ENCODE measurements at places on chromosomes 1 and 21.

- DNase-seq, result no peak
These were observed 91.7 kb downstream of the LIPI start for GRCh38 chr21:14119038-14119437.

- DNase-seq, result no peak
These were observed 36.9 kb downstream of the TP73 start for GRCh38 chr1:3689138-3689750.

GRCh38 chr1:54229281-54229891 lies 29.4 kb downstream of the MRPL37 start:
- DNase-seq, result no peak

GRCh38 chr21:42572906-42573495 lies 59.3 kb downstream of the SLC37A1 start:
- no peak for DNase-seq

DNA sequence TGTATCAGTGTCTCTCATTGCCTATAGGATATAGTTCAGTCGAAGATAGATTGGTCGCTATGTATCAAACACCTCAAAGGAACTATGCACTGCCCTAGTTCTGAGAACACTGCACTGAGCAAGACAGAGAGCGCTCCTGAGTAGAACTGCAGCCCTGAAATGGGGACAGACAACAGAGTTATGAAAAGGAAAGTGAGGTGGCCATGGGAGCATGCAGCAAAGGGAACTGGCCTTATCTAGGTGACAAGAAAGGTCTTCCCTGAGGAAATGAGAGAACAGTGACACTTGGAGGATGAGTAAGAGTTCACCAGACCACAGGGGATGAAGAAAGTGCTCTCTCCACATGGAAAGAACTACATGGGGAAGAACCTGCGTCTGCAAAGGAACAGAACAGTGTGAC lies 7.5 kb upstream of the G0S2 start:
- DNase-seq, result no peak

GRCh38 chr1:89464008-89464407 lies 60.6 kb upstream of the LRRC8B start:
- DNase-seq, result no peak

- DNase-seq, result no peak
These were observed 75.1 kb downstream of the UCHL5 start for GRCh38 chr1:192984080-192984479.

- no peak for DNase-seq
These were observed 31.0 kb upstream of the IFI16 start for GRCh38 chr1:158978730-158979129.

DNA sequence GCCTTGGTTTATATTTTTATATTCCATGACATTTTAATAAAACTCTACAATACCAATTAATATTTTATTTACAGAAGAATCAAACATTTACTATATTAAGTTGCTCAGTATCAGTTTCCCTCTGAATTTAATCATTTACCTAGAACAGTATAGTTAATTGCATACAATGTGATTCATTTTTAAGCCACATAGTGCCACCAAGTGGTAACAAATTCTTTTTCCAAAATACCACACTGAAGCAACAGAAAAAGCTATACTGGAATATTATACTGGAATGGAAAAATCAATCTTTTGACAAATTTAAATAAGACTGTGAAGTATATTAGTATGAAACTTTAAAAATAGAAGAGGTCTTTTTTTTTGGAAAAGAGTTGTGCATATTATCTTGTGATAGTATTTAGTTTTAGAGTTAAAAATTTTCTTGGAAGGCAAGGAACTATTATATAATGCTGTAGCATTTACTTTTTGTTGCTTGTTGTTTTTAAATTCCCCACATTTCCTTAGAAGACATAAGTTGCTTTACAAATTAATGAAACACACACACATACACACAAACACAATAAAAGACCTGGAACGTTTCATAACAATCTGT lies 57.3 kb downstream of the ZNF644 start:
- no peak for DNase-seq

DNA sequence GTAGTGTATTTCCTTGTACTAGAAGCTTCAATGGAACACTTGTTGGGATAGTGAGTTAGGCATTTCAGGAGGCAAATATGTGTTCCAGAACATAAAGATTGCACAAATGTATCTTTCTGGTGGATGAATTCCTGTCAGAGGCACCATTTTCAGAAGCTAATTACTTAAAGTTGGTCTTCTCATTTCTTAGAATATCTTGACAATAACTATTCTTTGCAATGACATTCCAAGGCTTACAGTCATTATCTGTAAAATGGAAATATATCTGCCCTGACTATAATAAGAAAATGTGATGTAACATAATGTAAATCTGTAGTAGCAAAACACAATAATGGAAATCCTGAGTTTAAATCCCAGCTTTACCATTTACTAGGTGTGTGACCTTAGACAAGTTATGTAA lies 2.7 kb downstream of the VCAM1 start:
- no peak for DNase-seq

DNA sequence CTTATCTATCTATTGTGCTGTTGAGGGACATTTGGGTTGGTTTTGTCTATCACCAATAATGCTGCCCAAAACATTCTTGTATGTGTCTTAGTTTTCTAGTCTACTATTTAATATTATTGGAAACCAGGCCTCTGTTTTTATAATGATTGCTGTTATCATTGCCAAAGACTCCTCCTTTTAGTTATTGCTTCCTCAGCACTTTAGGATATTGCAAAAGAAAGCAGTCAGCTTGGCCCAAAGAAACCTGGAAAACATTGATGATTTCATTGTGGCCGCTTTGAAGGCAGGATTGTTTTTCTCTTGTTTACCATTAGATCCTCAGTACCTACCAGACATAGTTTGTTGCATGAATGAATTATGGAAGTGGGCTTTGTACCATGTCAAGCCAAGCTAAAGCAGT lies 20.6 kb upstream of the MTARC2 start:
- DNase-seq, result no peak

- no peak for DNase-seq
These were observed 77.7 kb downstream of the MRPL37 start for GRCh38 chr1:54277451-54278341.

DNA sequence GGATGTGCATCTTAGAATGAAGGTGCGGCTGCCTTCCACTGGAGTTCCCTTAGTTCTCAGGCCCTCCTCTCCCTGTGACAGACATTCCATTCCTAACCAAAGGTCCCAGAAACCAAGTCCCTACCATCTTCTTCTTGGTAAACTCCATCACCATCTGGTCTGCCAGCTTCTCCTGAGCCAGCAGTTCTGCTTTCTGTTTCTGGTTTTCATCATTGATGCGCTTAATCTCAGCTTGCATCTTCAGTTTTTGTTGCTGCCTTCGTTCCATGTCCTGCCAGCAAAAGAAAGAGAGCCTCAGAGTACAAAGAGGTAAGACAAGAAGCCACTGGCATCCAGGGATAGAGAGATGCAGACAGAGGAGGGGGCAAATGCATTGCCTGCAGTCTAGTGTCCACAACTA lies 18.0 kb upstream of the VSIG8 start:
- no peak for DNase-seq

DNA sequence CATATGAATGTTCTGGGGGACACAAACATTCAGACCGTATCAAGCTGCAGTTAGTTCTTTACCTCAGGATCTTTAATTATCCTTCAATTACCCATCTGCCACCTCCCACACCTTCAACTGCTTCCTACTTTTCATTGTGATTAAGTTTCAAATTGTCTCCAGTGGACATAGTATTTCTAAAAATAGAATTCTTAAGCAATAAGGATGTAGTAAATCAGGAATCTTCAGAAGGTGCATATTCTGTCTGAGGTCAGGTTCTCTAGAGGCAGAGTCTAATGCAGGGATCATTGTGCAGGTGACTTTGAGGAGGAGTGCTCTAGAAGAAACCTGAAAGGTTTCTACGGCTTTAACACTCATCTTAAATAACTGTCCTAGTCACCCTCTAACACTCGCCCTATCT lies 102.6 kb upstream of the PPP2R5A start:
- DNase-seq, result no peak

- DNase-seq, result no peak
These were observed 145.8 kb upstream of the SYT6 start for GRCh38 chr1:114299331-114299975.

DNA sequence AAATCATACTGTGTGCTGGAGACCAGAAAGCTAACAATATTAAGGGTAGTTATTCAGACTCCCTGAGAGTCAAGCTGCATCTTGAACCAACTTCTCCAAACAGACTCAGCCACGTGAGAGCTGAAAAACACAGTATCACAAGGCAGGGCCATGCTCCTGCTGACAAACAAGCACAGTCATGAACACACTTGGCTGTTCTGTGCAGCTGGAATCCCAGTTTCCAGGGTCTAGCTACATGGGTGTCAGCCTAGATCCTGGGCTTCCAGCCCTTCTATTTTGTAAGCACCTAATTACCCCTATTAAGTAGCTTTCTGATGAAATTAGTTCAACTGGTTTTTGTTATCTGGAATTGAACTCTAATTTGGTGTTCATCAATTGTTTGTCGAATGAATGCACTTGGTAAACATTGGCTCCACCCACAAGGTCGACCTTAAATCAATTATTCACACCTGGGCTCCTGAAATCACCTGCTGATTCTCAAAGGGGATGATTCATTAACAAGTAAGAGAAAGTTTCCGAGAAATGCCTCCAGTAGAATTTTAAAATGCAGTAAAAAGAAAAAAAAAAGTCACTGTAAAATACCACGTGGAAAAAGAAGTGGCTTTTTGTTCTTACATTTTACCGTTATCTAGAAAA lies 179.3 kb downstream of the ZC3H11B start:
- no peak for DNase-seq

DNA sequence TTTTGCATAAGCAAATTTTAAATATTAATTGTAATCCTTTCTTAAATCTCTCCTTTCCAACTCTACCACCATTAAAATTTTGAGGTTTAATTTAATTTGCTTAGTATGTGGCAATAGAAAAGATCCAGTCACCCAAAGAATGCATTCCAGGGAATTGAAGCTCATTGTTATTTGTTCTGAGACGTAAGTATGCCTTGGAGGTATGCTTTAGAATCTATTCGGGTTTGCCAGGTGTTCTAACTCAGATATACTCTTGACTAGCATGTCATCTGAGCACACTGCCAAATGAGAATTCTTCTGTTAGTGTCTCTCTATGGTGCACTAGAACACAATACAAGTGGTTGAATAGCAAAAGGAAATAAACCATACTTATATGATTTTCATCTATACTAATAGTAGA lies 813.6 kb upstream of the ADGRL2 start:
- DNase-seq, result no peak
